Activated CD4-positive, alpha-beta T cell treated with anti-CD3 and anti-CD28 coated beads, Interleukin-2, Interleukin-4, amounts not matched to agents 100 ng/mL and 50 ng/mL, durations not matched to agents 16 hours and 8 hours (primary cell): ENCODE measurements at places on chromosomes 6 and 20.

DNA sequence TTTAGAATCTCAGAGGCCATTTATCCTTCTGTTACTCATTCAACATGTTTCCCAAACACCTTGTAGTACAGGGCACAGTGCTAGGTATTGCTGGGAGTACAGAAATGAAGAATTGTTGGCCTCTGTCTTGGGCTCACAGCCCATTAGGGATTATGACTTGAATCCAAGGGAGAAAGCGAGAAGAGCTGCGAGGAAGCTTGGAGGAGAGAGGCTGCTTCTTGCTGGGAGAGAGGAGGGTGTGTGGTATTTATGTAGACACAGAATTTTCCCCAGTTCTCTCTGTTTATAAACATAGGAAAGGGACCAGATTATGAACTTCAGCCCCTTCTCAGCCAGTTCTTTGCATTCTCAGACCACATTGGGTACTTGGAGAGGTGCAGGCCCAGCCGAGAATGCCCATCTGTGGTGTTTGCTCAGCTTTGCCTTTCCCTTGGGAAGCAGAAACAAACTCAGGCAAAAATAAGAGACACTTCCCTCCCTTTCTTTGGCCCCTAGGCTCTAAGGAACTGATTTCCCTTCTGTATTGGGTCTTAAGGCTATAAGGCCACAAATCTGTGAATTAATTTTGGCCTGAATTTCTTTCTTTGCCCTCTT is 17.9 kb downstream of the CHMP4B start:
- DNase-seq, result no peak

GRCh38 chr20:7627734-7628663 is 312.3 kb downstream of the HAO1 start:
- DNase-seq, result no peak

DNA sequence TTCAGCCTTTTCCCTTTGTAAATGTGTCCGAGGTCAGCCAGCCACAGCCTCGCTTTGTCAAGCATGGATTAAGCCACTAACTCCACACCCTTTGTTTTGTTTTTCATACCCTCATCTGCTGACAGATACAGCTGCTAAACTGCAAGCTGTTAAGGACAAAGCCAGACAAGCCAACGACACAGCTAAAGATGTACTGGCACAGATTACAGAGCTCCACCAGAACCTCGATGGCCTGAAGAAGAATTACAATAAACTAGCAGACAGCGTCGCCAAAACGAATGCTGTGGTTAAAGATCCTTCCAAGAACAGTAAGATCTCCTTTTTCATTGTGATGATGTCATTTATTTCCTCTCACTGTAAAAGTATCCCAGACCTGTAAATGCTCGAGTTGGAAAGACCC is 269.3 kb downstream of the ARHGAP18 start:
- DNase-seq, result no peak

DNA sequence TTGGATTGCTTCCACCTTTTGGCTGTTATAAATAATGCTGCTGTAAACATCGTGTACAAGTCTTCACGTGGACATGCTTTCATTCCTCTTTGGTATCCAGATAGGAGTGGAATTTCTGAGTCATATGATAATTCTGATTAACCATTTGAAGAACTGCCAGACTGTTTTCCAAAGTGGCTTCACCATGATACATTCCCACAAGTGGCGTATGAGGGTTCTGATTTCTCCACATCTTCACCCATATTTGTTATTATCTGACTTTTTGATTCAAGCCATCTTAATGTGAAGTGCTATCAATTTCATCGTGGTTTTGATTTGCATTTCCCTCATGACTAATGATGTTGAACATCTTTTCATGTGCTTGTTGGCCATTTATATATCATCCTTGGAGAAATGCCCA is 2.9 kb upstream of the SNRPB start:
- no peak for DNase-seq

- no peak for DNase-seq
Observed at GRCh38 chr6:168825226-168826077, 384.5 kb downstream of the SMOC2 start.

- no peak for DNase-seq
Observed at GRCh38 chr20:20877079-20877478, 164.6 kb upstream of the RALGAPA2 start.

DNA sequence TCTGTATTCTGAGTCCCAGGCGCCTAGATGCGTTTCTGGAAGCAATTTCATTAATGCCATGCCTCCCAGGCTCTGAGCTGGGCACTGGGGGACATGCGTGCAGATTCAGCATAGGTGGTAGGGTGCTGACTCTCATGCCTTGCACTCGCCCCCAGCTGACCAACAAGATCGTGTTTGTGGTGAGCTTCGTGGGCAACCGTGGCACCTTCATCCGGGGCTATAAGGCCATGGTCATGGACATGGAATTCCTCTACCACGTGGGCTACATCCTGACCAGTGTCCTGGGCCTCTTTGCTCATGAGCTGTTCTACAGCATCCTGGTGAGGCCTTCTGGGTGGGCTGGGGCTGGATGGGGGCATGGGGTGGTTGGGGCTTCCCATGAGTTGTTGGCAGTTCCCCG is 21.6 kb downstream of the UQCC2 start:
- DNase-seq, result no peak

DNA sequence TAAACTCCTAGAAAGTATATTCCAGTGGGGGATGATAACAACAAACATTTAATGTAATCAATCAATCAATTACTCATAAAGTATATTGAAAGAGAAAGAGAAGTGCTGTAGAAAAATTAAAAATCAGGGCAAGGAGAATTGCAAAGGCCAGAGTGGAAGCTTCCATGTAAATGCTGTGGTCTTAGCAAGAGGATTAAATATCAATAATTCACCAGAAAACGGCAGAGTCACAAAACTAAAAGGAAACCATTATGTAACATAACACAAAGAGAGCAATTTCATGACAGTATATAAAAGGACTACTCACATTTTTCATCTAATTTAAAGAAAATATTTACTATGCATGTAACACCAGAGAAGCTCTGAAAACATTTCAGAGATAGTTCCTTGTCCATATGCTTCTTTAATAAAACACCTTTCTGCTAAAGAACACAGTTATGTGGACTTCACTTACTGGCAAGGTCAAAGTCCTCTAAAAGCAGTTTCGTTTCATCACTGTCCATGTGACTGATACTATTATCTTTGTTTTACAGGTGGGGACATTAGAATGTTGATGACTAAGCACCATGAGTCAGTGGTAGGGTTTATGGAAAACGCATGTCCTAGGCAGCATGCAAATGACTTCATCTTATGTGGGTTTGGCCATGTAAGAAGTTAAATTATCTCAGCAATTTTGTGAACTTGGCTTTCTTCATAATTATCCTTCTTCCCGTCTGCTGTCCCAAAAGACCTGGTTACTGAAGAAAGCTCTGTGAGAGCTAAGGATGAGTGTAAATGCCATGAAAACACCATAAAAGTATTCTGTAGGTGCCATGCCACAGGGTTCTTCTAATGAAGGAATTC is 185.8 kb upstream of the TENT5A start:
- DNase-seq, result no peak

- no peak for DNase-seq
Observed at GRCh38 chr6:121042766-121043165, 291.5 kb downstream of the TBC1D32 start.

DNA sequence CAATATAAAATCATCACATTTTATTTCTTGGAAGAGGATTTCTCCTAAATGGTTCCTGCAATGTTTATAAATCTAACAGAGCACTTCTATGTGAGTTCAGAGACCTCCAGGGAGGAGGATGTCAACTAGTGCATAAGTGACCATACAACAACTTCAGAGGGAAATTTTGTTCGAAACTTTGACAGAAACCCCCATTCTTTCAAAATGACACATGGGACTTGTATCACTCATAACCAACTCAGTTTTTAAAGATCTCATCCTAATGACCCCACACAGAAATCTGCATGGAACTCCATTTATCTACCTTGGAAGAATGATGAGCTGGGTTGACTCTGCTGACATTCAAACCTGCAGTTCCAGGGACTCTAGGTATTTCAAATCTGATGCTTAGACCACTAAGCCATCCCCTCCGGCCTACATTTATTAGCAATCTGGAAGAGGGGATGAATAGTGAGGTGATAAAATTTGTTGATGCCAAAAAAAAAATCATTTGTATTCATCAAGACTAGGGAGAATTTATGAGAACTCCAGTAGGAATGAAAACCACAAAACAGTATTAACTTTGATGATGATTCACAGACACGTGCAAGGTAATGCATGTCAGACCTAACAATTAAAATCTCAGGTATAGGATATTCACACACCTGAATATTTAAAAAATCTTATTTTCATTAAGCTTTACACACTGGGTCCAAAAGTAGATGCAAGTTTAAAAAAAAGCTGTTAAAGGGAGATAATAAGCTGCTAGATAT is 153.0 kb downstream of the REV3L start:
- DNase-seq, result no peak

GRCh38 chr6:164870164-164870563 is 439.2 kb downstream of the C6orf118 start:
- no peak for DNase-seq

- DNase-seq, result no peak
Observed at GRCh38 chr20:36237477-36237876, 1.2 kb downstream of the AAR2 start.

GRCh38 chr20:49096203-49096730 is 50.2 kb downstream of the CSE1L start:
- DNase-seq, result no peak

- DNase-seq, result no peak
Observed at GRCh38 chr6:125140808-125141207, 12.8 kb upstream of the TPD52L1 start.

GRCh38 chr6:135537741-135538301 is 40.3 kb upstream of the AHI1 start:
- peak; percentile 82 for DNase-seq

GRCh38 chr6:156963712-156964700 is 186.8 kb downstream of the ARID1B start:
- DNase-seq, result peak; percentile 59

DNA sequence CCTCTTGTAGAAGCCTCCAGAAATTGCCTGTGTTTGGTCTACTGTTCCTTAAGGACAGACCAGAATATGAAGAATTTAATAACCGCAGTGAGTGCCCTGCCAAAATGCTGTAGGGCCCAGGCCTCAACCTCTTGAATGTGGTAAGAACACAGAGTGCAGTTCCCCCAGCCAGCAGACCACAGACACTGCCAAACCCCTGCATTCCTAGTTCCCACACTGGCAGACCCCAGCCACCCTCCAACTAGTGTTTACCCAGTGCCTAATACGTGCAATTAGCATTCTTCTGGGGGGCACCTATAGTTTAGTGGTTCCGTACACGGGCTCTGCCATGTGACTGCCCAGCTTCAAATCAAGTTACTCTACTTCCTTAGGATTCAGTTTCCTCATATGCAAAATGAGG is 51.7 kb downstream of the STK35 start:
- no peak for DNase-seq

GRCh38 chr6:39426073-39426456 is 103.6 kb upstream of the KCNK16 start:
- DNase-seq, result no peak

- peak; percentile 42 for DNase-seq
Observed at GRCh38 chr20:431012-431904, 23.2 kb downstream of the RBCK1 start.

DNA sequence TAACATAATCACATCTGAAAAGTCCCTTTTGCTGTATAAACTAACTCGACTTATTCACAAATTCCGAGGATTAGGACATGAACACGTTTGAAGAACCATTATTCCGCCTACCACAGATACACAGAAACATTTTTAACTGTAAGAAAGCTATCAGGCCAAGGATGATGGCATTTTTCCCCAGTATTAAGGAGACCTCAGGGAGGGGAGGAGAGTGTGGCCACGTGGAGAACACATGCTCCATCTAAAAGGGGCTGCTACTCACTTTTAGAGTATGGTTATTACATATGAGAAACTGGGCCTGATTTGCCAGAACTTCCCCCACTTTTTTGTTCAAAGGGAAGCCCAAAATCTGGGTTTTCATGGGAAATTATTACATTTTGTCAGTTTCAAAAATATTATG is 153.4 kb downstream of the EYA2 start:
- no peak for DNase-seq

- DNase-seq, result no peak
Observed at GRCh38 chr6:16278048-16278724, 39.8 kb downstream of the GMPR start.

DNA sequence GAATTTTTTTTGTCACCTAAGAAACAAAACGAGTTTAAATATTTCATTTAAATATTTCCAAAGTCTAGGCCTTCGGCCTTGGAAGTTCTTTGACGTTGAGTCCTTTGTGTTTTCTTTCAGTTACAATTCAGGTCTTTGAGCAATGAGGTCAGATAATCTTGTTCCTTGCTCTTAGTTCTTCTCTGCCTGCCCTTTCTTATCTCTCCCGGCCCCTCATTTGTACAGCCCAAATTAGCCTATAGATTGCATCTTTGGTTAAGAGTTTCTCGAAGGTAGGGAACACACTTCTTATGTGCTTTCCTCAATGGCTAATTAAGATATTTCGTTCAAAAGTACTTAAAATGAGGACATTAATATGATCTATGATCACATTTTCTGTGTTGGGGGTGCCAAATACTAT is 18.5 kb downstream of the RPS12 start:
- DNase-seq, result no peak

- DNase-seq, result no peak
Observed at GRCh38 chr6:147806697-147807096, 298.2 kb downstream of the SAMD5 start.

DNA sequence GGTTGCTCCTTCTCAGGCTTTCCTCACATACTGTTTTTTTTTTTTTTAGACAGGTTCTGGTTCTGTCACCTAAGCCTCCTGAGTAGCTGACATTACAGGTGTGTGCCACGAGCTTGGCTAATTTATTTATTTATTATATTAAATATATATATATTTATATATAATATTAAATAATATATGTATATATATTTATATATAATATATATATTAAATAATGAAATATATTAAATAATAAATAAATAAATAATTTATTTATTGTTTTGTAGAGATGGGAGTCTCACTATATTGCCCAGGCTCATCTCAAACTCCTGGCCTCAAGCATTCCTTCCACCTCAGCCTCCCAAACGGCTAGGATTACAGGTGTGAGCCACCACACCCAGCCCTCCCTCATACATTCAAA is 28.3 kb upstream of the SLC9A8 start:
- DNase-seq, result no peak

GRCh38 chr6:8944548-8944947 is 509.2 kb upstream of the SLC35B3 start:
- no peak for DNase-seq

DNA sequence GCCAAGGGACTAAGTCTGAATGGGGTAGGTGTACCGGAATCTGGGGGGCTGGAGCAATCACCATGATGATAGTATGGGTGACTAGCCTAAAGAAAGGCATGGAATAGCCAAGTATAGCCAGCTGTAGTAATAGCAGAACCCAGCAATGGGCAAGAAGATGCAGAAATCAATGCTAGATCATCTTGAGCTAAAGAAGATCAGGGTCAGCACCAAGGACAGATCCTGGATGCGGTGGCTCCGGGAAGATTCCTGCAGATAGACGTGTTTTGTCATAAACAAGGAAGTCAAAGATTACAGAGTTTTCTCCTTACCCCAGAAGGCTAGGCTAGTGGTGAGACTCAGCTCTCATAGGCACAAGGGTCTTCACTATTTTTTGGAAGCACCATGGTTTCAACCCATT is 561.6 kb upstream of the CHD6 start:
- DNase-seq, result no peak

- no peak for DNase-seq
Observed at GRCh38 chr6:146146836-146147235, 118.0 kb downstream of the GRM1 start.
